NCI-H69 (cell line): ENCODE measurements at places on chromosomes 16 and 17.

- no peak for DNase-seq
Observed at GRCh38 chr16:12507366-12507765, 296.3 kb downstream of the CPPED1 start.

DNA sequence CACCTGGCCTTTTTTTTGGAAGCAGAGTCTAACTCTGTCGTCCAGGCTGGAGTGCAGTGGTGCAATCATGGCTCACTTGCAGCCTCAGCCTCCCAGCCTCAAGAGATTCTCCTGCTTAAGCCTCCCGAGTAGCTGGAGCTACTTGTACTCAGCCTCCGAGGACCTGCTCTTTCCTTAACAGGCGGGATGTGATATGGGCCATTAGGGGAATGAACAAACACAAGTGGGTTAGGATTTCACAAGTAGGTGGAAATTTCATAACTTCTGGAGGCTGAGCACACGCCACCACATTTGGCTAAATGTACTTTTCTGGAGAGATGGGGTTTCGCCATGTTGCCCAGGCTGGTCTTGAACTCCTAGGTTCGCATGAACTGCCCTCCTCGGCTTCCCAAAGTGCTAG lies 4.1 kb downstream of the PAM16 start:
- DNase-seq, result no peak

- DNase-seq, result no peak
Observed at GRCh38 chr17:49891271-49891670, 43.4 kb upstream of the TAC4 start.

DNA sequence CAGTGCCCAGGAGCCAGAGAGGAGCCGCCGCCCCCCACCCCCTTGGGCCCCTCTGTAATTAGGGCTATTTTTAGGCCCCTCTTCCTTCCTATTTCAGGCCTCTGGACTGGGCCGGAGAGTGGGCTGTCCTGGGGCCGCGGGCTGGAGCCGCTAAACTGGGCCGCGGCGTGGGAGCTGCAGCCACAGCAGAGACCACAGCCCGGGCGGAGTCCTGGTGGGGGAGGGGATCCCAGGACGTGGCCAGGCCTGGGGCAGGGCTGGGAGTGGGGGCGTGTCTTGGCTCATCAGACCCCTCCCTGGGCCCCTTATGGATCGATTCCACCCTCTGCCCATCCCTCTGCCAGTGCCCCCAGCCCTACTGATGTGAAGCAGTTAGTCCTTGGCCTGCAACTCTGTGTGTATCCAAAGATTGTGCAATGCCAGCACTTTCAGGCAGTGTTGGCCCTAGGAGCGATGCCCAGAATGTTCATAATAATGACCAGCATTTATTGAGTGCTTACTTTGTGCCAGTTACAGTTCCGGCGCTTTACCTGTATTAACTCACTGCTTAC lies 15.0 kb upstream of the TAC4 start:
- DNase-seq, result no peak

- DNase-seq, result no peak
Observed at GRCh38 chr17:11707586-11707985, 109.3 kb downstream of the DNAH9 start.

DNA sequence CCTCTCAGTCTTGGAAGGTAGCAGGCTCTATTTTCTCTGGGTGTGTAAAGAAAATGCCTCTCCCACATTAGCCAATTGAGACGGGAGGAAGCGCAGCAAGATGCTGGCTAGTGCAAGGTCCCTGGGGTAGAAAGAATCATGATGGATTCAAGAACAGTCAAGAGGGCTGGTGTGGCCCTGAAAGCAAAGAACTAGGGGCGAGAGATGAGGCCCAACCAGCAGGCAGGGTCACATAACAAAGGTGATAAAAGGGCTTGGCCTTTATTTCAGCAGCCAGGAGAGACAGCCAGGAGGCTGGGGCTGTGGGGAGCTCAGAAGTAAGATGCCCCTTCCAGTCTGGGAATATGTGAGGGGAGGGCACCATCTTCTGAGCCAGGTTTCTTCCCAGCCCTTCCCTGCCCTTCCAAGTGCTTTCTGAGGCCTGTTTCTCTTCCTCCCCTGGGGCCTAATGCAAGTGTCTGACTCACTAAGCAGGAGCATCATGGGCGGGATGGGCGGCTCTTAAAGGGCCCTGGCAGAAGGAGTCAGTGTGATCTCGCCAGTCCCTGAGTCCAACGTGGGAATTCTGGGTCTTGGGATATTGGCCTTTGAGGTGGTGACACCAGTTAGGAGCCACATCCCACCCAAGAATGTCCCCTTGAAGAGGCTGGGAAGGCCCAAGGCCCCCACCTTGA lies 3.9 kb upstream of the NLRC5 start:
- peak; percentile 1 for DNase-seq
